ENCODE measurements at places on chromosomes 2 and 18. TPM values are rescaled to one million over a fixed set of nuclear protein-coding genes. Genes with fewer than 3 reads are reported as not detected.

DNA sequence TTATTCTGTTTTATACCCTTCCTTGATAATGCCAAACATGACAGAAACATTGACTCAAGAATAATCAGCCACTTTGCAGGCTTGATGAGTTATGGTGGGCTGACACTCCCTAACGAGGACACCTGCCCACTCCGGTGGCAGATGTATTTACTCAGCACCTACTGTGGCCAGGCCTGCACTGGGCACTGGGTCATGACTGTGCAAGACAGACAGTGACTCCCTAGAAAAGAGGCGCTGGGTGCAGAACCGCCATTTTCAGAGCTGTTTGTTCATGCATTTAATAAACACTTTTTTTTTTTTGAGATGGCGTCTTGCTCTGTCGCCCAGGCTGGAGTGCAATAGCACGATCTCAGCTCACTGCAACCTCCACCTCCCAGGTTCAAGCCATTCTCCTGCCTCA lies 32.5 kb downstream of the SNED1 start:
- no peak overlapping the region for H3K4me3 ChIP-seq
- no peak for DNase-seq
- H3K4me1 ChIP-seq: no peaks in the 10 kb centered on the region
- H3K27me3 ChIP-seq: no peaks in the 10 kb centered on the region

- no peak for DNase-seq
- H3K27ac ChIP-seq: peak overlapping the region; percentile 93
- peaks cover 22% of the 10 kb centered on the region for H3K4me1 ChIP-seq
- peak overlapping the region; percentile 4 for H3K4me3 ChIP-seq
These were observed 50.6 kb upstream of the EML6 start for GRCh38 chr2:54672590-54673456.

The HOXD11 gene
- 0.66 TPM for total RNA-seq

- no peaks in the 10 kb centered on the region for H3K36me3 ChIP-seq
- no peak for DNase-seq
- H3K4me3 ChIP-seq: no peak overlapping the region
- no peaks in the 10 kb centered on the region for H3K4me1 ChIP-seq
These were observed 14.8 kb upstream of the SERTAD2 start for GRCh38 chr2:64668542-64668941.

GRCh38 chr2:144430722-144431391 lies 89.1 kb downstream of the ZEB2 start:
- no peak for DNase-seq
- no peaks in the 10 kb centered on the region for H3K36me3 ChIP-seq
- no peaks in the 10 kb centered on the region for H3K27me3 ChIP-seq
- H3K27ac ChIP-seq: peak overlapping the region; percentile 62
- peaks cover 5% of the 10 kb centered on the region for H3K4me1 ChIP-seq
- no peak overlapping the region for H3K4me3 ChIP-seq

DNA sequence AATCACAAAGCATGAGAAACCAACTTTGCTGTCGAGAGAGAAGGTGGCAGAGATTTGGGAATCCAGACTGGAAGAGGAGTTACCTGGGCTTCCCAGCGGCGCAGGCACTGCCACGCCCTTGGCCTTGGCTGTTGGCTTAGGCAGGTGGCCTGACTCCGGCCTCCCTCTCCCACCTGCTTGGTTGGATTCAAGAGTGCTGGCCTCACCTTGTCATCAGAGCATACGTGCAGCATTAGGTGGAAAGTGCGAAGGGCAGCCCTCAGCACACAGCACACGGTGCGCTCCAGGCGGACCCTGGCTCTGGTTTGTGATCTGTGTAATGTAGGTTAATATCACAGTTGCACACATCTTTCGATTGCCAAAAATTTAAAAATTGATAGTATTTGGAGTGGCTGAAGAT lies 19.2 kb upstream of the ASB1 start:
- no peaks in the 10 kb centered on the region for H3K27me3 ChIP-seq
- H3K4me3 ChIP-seq: no peak overlapping the region
- DNase-seq: no peak
- H3K36me3 ChIP-seq: no peaks in the 10 kb centered on the region

- no peaks in the 10 kb centered on the region for H3K27me3 ChIP-seq
- no peak overlapping the region for H3K4me3 ChIP-seq
- no peak for DNase-seq
- H3K36me3 ChIP-seq: no peaks in the 10 kb centered on the region
- H3K27ac ChIP-seq: no peak overlapping the region
These were observed 47.4 kb downstream of the CACNB4 start for GRCh38 chr2:152051436-152051835.

The GPR55 gene
- total RNA-seq: 0.44 TPM

DNA sequence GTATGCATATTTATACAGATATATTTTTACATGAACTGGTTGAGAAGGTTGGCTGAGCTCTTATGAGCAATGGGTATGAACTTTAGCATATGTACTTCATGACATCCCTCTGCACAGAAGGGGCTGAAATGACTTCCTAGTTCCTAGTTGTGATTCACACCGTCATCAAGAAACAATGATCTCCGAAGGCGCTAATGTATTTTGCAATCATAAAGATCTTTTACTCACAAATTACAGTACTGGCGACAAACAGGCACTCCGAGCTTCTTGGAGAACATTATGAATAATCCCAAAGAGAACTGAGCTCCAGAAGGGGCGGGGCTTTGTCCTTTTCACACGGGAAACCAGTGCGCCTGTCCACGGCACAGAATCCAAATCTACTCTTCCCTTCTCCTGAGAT lies 18.1 kb downstream of the BCL2 start:
- H3K4me3 ChIP-seq: no peak overlapping the region
- peaks cover 7% of the 10 kb centered on the region for H3K4me1 ChIP-seq
- H3K27ac ChIP-seq: peak overlapping the region; percentile 71
- DNase-seq: peak; percentile 52
- H3K27me3 ChIP-seq: no peaks in the 10 kb centered on the region
- no peaks in the 10 kb centered on the region for H3K36me3 ChIP-seq

The CCBE1 gene
- total RNA-seq: 4.9 TPM

DNA sequence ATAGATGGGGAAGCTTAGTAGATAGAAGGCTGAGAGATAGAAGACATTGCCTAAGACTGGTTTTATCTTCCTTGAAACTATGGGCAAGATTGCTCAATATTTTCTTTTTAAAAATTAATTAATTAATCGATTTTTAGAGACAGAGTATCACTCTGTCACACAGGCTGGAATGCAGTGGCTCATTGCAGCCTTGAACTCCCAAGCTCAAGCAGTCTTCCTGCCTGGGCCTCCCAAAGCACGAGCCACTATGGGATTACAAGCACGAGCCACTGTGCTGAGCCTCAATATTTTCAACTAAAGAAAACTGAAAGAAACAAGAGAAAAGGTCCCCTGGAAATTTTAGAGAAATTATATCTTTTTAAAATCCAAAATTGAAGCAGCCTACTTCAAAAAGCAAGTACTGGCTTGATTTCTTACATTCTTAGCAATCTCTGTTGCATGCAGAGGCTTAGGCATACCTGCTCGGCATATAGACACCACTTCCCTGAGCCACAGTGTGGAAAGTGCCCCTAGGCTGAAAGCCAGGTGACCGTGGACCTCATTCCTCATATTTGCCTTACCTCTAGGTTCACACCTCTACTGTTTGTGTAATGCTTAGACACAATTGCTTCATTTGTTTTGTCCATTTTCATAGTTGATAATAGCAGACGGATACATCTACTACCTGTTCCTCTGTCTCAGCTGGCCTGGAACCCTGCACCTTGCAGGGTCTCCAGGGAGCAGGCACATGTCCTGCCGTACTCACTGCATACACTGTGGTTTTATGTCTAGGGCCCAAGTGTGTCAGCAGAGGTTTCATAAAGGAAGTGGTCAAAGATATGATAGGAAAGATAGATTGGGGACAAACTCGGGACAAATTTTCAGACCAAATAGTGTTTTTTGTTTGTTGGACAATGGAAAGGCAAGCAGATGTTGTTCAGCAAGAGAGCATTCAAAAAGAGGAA lies 166.5 kb upstream of the ALPP start:
- H3K27ac ChIP-seq: no peak overlapping the region
- H3K4me1 ChIP-seq: no peaks in the 10 kb centered on the region

- peak overlapping the region; percentile 88 for H3K27ac ChIP-seq
- no peak overlapping the region for H3K4me3 ChIP-seq
- peaks cover 3% of the 10 kb centered on the region for H3K4me1 ChIP-seq
- no peaks in the 10 kb centered on the region for H3K36me3 ChIP-seq
These were observed 94.2 kb downstream of the CABLES1 start for GRCh38 chr18:23229472-23229871.

The CD207 gene
- total RNA-seq: 0.33 TPM

The APOB gene
- total RNA-seq: 5.6 TPM

- no peaks in the 10 kb centered on the region for H3K4me1 ChIP-seq
- H3K27me3 ChIP-seq: no peaks in the 10 kb centered on the region
- no peak for DNase-seq
- H3K4me3 ChIP-seq: no peak overlapping the region
- H3K27ac ChIP-seq: no peak overlapping the region
These were observed 29.0 kb downstream of the KIF5C start for GRCh38 chr2:148903979-148904378.

The LYG2 gene
- not detected for total RNA-seq

DNA sequence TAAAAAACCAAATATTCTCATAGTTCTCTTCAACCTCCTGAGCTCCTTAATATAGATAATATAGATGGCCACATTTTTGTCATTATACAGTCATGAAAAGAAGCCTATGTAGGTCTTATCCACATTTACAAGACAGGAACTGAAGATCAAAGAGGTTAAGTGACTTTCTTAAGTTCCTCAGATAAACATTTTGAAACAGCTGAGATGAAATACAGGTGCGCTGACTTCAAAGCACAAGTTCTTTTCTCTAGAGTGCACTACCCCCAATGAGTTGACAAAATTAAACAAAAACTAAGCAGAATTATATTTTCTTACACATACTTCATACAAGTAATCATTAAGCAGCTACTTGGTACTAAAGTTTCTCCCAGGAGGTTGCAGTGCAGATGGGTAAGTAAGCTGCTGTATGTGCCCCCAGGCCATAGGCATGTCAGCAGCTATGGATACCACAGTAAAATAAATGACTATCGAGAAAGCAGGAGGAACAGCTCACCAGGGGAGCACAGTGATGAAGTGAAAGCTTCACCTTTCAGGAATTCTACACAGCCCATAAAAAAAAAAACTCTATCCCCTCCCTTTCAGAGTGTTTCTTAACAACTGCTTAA lies 199.8 kb downstream of the DPP10 start:
- H3K4me3 ChIP-seq: no peak overlapping the region
- no peak overlapping the region for H3K27ac ChIP-seq
- no peaks in the 10 kb centered on the region for H3K27me3 ChIP-seq
- H3K4me1 ChIP-seq: no peaks in the 10 kb centered on the region

The RAPH1 gene
- total RNA-seq: 33.0 TPM

DNA sequence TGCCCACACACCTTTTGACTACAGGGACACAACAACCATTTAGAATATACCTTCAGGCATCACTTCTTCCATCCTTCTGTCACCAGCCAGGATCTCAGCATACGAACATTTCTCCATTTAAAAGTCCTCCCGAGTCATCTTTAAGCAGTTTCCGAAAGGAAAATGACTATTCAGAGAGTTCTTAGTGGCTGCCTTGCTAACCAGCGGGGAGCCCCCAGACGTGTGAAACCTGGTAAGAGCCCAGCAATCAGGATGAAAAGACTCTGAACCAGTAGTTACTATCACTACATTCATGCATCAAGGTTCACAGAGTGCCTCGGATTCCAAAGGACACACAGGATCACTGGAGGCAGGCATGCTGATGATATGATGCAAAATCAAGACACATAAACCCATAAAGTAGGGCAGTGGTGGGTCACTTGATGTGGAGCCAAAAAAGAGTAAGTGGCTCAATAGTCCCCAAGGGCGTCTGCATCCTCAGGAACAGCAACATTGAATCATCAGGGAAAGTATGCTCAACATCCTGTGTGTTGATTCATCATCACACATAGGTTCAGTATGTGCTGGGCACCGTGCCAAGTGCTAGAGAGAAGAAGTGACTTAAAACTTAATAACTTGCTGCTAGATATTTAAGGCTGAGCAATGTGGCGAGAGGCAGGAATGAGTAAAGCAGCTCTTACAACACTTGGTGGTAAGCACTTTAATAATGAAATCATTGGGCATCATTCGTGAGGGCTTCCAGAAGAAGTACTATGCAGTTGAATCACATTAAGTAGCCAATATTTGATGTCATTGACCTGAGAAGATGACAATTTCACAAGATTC lies 4.4 kb downstream of the CCL20 start:
- DNase-seq: peak; percentile 84
- H3K27me3 ChIP-seq: peaks cover 12% of the 10 kb centered on the region
- H3K4me1 ChIP-seq: no peaks in the 10 kb centered on the region
- no peak overlapping the region for H3K4me3 ChIP-seq
- no peaks in the 10 kb centered on the region for H3K36me3 ChIP-seq

GRCh38 chr18:25093141-25093540 lies 258.8 kb downstream of the ZNF521 start:
- H3K27me3 ChIP-seq: no peaks in the 10 kb centered on the region
- H3K4me3 ChIP-seq: no peak overlapping the region
- H3K27ac ChIP-seq: no peak overlapping the region
- no peak for DNase-seq

The DSG1 gene
- total RNA-seq: 22.2 TPM

DNA sequence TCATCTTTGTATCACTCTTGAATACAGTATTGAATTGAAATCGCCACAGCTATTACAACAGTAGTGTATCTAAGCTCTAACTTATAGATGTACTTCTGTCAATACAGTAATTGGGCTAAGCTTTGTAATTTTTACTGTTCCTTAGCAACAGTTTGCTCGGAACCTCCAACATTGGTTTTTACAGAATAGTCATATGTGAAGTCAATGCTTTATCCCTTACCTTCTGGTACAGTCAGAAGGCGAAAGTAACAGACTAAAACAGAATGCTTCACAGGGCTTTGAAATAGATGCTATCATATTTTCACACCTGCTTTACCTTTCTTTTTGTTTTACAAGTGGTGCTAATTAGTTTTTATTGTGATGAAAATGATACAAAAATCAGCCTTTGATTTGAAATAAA lies 46.9 kb upstream of the CYP20A1 start:
- no peak overlapping the region for H3K4me3 ChIP-seq
- no peak overlapping the region for H3K27ac ChIP-seq
- H3K27me3 ChIP-seq: no peaks in the 10 kb centered on the region
- peaks cover under 1% of the 10 kb centered on the region for H3K36me3 ChIP-seq
- no peak for DNase-seq

GRCh38 chr2:204135752-204136151 lies 199.2 kb downstream of the ICOS start:
- H3K27ac ChIP-seq: no peak overlapping the region
- H3K4me1 ChIP-seq: no peaks in the 10 kb centered on the region
- no peak overlapping the region for H3K4me3 ChIP-seq
- no peaks in the 10 kb centered on the region for H3K36me3 ChIP-seq
- no peaks in the 10 kb centered on the region for H3K27me3 ChIP-seq
- no peak for DNase-seq

- H3K36me3 ChIP-seq: no peaks in the 10 kb centered on the region
- peaks cover 4% of the 10 kb centered on the region for H3K4me1 ChIP-seq
These were observed 1.6 kb upstream of the RAMP1 start for GRCh38 chr2:237857791-237858190.

Measured in breast epithelium (tissue), 4 donors.